NCI-H526 treated with DMSO at 0.1 percent for 48 hours (cell line): ENCODE measurements at places on chromosomes 11 and 22.
A peak's percentile ranks its signal among the peaks of the same experiment; 100 is the strongest.

DNA sequence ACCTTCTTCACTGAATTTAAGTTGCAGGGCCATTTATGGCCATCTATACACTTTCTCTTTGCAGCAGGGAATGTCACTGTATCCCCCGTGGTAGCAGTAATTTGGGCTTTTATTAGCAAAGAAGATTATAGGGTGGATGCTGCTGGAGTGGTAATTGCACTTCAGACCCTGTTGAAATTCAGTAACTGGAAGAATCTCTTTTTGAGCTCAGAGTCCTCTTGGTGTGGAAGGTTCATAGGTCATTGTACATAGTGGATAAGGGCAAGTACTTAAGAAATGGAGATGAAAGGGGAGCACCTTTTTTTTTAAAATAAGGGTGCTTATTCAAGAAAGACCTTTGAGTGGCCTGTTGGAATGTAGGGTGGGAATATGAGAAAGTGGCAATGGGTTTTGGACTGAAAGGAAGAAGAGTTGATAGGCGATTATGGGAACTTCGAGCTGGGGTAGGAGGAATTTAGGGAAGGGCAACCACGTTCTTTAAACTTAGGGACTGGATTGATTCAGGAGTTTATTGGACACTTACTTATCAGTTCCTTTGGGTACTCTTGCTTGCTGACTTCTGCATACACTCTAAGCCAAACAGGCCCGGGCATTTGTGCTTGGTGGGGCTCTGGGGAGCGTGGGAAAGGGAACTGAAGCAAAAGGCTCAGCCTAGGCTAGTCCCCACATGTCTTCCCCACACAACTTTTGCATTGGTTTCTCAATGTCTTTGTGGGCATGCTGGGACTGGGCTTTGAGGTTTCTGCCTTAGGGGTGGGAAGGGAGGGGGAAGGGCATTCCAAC lies 26.5 kb downstream of the CTNND1 start:
- DNase-seq, result no peak

DNA sequence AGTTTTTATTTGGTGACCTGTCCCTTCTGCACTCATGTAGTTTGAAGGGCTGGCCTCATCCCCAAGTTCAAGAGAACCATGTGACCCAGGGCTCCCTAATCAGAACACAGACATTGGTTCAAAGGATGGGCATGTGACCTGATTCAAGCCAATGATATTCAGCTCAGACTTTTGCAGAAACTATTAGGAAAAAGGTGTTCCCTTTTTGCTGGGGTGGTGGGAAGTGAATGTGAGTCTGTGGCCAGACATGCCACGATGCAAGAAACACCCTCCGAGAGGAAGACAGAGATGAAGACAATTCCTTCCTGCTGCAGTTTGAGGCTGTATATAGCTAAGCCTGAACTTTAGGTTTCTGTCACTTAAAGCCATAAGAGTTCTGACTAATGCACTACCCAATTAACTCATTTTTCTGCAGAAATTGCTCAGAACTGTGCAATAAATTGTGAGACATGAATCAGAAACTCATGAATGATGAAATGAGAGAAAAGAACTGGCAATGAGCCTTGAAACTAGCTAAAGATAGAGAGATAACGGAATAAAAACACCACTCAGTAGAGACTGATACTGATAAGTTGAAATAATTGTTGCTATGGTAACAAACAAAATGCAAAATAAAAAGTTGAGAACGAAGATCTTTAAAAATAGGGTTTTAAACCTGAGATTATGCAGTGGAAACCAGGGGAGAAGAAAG lies 9.2 kb upstream of the MAPK1 start:
- no peak for DNase-seq

DNA sequence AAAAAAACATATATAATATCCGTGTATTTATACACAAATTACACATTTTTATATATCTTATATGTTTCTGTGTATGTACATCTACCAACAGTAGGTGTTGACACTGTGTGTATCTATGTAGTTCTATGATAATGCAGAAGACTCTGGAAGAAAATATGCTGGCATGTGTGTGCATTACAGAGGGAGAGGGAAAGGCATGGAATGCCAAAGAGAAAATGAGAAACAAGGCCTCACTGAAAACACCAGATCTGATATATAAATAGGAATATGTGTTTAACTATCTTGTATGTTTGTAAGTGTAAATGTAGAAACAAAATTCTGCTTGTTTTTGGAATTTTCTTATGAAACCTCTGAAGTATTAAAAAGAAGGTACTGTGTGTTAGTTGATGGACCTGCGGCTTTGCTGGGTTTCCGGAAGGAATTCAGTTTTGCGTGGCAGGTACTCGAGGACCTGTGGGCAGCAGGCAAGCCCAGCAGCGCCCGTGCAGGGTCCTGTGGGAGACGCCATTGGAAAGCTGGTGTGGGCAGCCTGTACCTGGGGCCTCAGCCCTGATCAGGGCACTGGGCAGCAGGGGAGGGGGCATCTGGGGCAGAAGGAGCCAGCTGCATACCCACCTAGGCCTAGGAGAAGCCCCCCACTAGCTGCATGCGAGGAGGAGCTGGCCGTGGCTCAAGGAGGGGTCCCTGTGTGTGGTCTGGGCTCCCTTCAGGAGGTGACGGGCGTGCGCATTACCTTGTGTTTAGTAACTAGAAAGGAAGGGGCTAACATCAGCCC lies 7.6 kb upstream of the TRMU start:
- DNase-seq, result no peak

DNA sequence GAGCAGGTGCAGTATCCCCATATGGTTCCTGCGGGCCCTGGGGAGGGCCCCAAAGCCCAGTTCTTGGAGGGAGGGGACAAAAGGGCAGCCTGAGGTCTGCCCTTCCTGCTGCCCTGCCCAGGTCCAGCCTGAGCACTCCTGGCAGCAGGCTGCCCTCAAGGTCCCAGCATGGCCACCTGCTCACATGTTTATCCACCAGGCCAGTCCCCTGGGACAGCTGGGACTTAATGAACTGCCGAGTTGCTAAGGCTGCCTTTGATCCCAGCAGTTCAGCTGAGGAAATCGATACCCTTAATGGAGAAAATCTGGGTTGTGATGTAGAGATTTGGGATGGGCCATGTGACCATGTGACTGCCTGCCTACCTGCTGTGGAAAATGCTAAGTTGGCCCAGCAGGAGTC lies 146.2 kb downstream of the TRIM29 start:
- peak; percentile 50 for DNase-seq

- no peak for DNase-seq
These were observed 1.7 kb upstream of the GAB2 start for GRCh38 chr11:78419327-78419726.

GRCh38 chr11:19393941-19394340 lies 153.2 kb upstream of the E2F8 start:
- DNase-seq, result no peak

DNA sequence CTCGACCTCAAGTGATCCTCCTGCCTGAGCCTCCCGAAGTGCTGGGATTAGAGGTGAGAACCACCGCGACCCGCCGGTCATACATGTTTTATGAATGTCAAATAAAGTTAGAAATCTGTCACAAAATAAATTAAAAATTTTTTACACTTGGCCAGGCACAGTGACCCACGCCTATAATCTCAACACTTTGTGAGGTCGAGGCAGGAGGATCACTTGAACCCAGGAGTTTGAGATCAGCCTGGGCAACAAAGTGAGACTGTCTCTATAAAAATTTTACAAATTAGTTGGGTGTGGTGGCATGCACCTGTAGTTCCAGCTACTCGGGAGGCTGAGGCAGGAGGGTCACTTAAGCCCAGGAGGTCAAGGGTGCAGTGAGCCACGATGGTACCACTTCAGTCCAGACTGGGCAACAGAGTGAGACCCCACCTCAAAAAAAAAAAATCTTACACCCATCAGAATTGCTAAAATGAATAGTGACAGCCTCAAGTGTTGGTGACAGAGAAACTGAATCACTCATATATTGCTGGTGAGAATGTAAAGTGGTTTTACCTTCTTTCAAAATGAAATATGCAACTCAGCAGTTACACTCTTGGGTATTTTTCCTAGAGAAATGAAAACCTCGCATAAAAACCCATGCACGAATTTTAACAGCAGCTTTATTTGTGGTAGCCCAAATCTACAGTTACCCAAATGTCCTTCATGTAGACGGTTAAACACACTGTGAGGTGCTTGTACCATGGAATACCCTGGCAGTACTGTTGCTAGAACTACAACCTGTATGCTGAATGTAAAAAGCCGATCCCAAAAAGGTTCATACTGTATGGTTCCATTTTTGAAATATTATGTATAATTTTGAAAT lies 55.4 kb downstream of the MED15 start:
- DNase-seq, result no peak

- no peak for DNase-seq
These were observed 59.3 kb downstream of the GGTLC2 start for GRCh38 chr22:22703715-22704114.

GRCh38 chr22:33793475-33793874 lies 126.8 kb downstream of the LARGE1 start:
- peak; percentile 8 for DNase-seq

DNA sequence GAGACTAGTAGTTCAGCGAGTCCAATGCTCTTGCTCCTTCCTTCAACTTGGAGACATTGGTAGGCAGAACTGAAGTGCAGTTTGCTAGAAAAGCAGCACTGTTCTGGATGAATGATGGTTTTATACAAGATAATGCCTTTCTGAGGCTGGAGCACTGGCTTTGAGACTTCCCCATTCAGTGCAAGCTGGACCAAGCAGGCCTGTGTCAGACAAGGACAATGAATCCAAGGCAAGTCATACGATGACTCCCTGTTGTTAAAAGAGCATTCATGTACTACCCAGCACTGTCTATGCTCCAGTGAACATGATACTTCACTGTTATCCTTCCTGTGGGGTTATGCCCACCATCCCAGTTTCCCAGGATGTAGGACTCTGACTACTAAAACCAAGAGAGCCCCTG lies 242.3 kb upstream of the RAG2 start:
- DNase-seq, result no peak

- DNase-seq, result peak; percentile 41
These were observed 398 bp upstream of the FAM89B start for GRCh38 chr11:65571940-65572339.

DNA sequence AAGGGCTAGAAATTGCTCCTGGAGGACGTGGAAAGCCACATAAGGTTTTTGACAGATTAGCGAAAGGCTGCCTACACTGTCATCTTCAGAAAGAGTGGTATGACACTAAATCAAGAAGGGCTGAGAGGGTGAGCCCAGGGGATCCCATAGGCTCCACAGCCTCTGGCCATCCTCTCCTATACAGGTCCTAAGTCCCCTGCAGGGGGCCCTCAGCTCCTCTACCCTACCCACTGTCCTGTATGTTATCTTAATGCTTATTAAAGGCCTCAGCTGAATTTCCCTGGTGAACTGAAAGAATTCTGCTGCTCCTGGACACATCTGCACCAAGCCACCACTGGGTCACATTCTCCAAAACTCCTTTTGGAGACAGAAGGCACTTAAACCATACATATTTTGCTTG lies 7.9 kb downstream of the KLHL22 start:
- no peak for DNase-seq

GRCh38 chr22:50597097-50597496 lies 3.5 kb upstream of the MAPK8IP2 start:
- no peak for DNase-seq

DNA sequence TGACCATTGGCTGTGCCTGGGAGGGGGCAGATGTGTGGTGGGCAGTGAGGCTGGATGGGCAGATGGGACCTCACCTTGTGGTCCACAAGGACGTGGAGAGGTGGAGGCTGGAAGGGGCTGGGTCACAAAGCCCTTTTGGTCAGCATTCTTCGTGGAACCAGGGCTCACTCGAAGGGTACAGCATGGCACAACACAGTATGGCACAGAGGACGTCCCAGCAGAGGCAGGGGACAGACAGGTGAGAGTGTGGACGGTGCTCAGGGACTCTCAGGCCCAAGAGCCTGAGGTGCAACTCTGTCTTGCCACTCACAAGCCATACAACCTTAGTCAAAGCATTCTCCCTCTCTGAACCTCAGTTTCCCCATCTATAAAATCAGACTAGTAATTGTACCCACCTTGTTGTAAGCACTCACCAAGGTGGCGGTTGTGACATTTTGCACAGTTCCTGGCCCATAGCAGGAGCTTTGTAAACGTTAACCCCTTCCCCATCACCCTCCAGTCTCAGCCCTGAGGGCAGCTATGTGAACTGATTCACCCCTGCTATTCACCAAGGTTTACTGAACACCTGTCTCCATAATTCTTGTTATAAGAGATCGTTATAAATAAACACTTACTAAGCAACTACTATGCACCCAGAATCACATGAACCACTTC lies 11.6 kb upstream of the TSKU start:
- DNase-seq, result no peak

GRCh38 chr11:134150195-134150903 lies 73.4 kb downstream of the NCAPD3 start:
- DNase-seq, result no peak

- no peak for DNase-seq
These were observed 33.5 kb downstream of the PDE3B start for GRCh38 chr11:14677146-14677545.

DNA sequence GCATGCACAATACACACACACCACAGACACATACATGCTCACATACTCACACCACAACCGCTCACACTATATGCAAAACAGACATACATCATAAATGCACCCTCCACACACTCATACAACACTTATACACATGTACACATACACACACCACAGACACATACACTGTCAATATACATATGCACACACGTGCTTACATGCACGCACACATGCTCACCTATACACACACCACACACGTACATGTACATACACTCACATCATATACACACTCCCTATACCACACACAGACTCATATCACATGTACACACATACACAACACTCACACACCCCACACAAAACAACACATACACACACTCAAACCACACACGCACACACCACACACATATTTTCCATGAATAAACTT lies 885.3 kb downstream of the TBC1D22A start:
- DNase-seq, result no peak

GRCh38 chr11:16511116-16512114 lies 155.1 kb upstream of the SOX6 start:
- DNase-seq, result no peak

DNA sequence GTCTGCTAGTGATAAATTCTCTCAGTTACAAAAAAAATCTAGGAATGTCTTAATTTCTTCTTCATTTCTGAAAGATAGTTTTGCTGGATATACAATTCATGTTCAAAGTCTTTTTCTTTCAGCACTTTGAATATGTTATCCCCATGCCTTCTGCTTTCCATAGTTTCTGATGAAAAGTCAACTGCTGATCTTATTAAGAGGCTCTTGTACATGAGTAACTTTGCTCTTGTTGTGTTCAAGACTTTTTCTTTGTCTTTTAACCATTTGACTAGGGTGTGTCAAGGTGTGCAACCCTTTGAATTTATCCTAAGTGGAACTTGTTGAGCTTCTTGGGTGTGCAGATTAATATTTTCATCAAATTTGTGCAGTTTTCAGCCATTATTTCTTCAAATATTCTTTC lies 22.1 kb upstream of the ACCSL start:
- no peak for DNase-seq

GRCh38 chr22:36758792-36759271 lies 17.1 kb downstream of the IFT27 start:
- no peak for DNase-seq
